ENCODE measurements at places on chromosomes 1 and 21.

GRCh38 chr1:211750599-211750998, 75.2 kb upstream of the NEK2 start:
- no peak for DNase-seq

GRCh38 chr1:91997607-91998195, 32.1 kb upstream of the EPHX4 start:
- peak; percentile 31 for DNase-seq

DNA sequence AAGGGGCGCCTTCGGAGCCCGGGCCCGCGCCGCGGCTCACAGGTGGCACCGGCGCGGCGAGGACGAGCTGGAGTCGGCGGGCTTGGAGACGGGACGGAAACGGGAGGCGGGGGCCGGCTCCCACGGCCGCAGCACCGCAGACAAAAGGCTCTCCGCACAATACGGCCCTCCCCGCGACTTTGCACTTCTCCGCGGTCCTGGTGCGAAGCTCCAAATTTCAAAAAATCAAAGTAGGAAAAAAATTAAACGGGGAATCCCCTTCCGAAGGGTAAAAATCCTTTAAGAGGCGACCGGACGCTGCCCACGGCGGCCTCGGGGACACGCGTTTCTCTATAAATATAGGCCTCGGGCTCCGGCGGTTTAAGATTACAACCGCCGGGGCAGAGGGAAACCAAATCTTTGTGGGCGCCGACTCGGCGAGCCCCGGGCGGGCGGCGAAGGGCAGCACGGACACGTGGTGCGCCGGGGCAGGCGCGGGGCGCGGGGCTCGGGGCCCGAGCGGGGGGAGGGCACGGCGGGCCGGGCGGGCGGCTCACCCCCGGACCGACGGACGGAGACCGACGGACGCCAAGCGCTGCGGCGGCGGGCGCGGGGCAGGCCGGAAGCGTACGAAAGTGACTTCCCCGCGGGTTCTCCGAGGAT, 453 bp downstream of the PABPC4 start:
- no peak for DNase-seq

DNA sequence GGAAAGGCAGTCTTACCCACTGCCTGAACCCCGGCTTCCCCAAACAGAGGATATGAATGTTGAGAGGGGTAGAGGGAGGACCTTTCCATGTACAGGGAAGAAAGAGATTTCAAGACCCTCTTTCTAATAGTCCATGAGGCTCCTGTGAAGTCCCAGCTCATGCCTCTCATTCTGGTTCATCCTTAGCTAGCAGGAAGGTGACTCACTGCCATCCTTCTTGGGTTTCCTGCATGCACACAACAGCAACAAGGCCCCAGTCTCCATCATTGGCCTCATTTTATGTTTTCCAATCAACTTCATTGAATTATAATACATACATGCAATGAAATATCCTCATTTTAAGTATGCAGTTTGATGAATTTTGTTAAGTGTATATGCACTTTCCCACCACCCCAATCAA, 46.2 kb downstream of the SYT2 start:
- no peak for DNase-seq

- peak; percentile 7 for DNase-seq
Observed at GRCh38 chr1:245888809-245889208, 618.3 kb downstream of the SMYD3 start.

GRCh38 chr1:103259982-103260381, 151.7 kb upstream of the COL11A1 start:
- DNase-seq: no peak

DNA sequence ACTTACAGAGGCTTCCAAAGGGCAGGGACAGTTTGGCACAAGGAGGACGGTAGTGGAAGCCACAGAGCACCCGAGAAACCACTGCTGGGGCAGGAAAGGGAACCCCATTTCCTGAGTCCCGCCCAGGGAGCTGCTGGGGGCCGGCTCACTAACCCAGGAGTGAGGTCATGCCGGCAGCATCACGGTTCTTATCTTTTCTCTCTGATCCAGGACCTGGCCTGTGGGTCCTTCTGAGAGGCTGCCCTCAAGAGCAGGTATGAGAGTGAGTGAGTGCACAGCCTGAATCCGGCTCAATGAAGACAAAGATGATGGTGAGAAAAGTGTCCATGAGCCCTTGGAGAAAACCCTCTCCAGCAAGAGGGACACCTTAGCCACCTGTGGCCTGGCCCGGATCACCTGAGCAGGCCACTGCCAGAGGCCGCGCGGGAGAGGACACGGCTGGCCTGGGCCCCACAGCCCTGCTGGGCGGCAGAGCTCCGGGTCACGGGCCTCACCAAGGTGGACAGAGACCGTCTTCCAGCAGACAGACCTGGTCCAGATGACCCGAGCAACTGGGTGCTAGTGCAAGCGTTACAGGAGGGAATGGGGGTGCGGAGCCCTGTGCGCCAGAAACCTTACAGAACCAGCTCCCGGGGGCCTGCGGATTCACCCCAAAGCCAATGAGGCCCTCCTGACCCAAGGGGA, 94.9 kb downstream of the RIPK4 start:
- no peak for DNase-seq

GRCh38 chr21:25708467-25709065, 26.1 kb downstream of the ATP5PF start:
- DNase-seq: peak; percentile 13

DNA sequence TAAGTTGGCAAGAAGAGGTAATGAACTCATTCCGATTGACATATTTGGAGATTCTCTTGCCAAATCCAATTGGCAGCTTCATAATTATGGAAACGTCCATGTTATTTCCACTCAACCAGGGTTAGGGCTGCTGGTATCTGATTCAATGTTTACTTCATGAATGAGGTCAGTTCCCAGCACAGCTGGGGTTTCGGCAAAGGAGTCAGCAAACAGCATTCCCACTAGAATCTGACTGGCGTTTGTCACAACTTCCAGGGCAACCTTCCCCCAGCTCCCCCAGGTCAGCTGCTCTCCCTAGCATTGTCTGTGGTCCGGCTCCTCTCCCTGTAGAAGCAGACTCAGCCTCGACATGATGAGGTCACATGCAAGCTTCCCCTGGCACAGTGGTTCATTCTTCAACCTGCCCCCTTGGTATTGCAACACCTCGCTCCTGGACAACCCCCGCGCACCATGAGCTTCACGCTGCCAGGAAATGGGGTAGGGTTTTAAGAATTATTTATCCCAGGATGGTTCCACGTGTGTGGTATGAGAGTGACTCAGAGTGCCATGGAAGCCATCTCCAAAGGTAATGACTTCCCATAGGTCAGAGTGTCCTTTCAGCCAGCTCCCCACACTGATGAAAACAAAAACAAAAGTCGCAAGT, 100.7 kb upstream of the SLC25A33 start:
- no peak for DNase-seq

DNA sequence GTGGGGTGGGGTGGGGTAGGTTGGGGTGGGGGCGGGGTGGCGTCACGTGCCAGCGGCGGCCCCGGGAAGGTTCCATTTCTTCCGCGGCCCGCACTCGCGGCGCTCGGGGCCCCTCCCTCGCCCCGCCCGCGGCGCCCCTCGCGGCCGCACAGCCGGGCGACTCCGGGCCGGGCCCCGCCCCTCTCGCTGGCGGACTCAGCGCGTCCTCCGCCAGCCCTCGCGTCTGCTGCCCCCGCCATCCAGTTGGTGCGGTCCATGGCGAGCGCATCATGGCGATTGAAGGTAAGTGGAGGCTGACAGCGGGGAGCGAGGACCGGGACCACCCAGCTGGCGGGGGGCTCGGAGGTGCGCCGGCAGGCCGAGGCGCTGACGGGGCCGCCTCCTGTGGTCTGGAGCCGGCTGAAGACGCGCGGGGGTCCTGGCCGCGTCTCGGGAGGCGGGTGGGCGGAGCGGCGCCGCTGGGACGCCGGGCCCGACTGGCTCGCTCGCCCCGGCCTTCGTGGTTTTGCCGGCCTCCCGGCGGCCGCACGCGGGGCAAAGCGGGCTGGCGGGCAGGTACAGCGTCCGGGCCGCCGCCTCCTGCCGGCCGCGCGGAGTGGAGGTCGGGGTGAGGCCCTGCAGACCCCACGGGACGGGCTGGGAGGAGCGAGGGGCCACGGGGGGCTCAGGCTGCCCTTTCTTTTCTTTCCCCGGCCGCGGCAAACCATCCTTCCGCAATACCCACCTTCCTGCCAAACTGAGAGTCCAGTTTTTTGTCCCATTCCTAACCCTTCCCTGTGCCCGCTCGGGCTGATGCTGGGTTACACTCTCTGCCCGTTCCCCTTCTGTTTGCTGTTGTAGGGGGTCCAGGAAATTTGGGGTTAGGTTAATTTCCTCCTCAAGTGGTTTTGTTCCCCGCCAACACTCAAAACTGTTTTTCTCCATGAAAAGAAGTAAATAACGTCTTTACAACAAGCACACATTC, at the start of gene SYT14:
SYT14 (plus strand) TSS at position 222 of the 964 bp plus-strand sequence; CDS start at position 270, 48 bp downstream.
- DNase-seq: no peak

GRCh38 chr1:19525607-19526545, 40.5 kb upstream of the CAPZB start:
- DNase-seq: no peak

DNA sequence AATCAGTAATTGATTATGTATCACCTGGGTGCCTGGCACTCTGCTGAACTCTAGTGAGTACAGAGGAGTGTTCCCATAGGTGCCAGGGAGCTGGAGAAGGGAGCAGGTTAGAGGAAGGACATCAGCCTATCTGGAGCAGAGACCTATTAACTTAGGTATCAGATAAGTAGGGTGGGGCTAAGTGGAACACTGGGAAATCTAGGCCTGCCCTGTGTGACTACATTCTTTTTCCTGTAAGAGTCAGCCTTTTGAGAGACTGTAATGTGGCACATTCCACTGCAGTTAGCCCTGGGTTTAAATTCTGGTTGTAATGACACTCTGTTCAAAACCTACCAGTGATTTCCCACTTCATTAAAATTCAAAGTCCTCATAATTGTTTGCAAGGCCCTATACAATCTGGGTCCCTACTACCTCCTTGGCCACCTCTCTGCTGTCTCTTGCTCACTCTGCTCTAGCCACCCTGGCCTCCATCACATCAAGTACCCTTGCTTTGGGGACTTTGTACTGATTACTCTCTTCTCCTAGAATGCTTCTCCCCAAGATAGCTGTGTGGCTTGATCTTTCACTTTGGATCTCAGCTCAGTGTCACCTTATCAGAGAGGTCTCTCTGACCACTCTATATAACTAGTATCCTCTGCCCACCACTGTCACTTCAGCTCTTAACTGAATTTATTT, 12.9 kb downstream of the STX12 start:
- no peak for DNase-seq

GRCh38 chr1:22053017-22053860, 730 bp downstream of the CDC42 start:
- DNase-seq: no peak

DNA sequence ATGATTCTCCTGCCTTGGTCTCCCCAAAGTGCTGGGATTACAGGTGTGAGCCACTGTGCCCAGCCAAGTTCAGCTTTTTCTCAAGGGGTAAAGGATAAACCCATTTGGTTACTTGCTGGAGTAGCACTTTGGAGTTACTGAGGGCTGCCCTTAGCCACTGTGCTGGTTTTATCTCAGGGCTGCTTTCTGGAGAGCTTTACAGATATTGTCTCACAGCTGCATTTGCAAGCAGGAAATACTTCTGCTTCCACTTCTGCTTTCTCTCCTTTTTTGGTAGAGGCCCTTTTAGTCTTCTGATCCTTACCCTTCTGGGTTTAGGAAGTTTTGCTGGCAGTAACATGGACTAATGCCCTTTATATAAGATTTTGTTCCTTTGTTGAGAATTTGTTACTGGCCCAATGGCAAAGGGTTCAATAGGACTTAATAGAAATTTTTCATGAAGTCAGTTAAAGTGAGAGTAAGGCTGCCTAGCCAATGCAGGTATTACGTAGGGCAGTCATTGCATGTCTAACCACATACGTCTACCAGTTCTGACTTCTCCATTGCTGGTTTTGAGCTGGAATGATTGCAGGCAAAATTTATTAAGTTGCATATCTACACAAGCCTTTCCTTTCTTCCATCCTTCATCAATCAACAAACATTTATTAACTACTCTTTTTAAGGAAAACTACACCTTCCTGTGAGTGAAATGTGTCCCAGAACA, 24.4 kb downstream of the CAP1 start:
- DNase-seq: no peak
